ENCODE measurements at places on chromosomes 7 and 10.

- DNase-seq: no peak
Observed at GRCh38 chr7:65268782-65269149, 104.9 kb upstream of the ZNF92 start.

DNA sequence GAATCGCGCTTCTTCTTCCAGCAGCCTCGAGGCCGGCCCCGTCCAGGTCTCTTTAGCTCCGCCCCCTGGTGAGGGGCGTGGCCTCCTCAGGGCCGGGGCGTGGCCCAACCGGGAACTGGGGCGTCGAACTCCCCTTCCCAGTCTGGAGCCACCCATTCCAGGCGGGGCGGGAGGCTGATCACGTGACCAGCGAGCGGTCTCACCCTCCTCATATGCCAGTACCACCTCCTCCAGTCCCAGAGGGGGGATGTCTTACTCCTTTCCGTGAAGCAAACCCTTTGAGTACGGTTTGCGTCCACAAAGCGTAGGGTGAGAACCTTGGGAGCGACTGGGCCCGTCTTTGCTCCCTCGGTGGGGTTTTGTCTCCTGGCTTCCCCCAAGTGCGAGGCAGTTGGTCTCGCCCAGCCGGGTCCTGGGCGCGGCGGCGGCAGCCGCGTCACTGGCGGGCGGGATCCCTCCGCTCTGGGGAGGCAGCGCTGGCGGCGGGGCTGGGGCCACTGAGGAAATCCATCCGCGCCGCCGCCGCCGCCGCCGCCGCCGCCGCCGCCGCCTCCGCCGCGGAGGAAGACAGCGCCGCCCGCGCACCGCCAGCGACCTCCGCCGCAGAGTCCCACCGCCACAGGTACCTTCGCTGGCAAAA lies at the start of gene GNB2:
Gene GNB2 (plus strand): TSS at position 439 of the 640 bp plus-strand sequence. CDS start 2,526 bp downstream, outside the sequence.
- DNase-seq: peak; percentile 97

DNA sequence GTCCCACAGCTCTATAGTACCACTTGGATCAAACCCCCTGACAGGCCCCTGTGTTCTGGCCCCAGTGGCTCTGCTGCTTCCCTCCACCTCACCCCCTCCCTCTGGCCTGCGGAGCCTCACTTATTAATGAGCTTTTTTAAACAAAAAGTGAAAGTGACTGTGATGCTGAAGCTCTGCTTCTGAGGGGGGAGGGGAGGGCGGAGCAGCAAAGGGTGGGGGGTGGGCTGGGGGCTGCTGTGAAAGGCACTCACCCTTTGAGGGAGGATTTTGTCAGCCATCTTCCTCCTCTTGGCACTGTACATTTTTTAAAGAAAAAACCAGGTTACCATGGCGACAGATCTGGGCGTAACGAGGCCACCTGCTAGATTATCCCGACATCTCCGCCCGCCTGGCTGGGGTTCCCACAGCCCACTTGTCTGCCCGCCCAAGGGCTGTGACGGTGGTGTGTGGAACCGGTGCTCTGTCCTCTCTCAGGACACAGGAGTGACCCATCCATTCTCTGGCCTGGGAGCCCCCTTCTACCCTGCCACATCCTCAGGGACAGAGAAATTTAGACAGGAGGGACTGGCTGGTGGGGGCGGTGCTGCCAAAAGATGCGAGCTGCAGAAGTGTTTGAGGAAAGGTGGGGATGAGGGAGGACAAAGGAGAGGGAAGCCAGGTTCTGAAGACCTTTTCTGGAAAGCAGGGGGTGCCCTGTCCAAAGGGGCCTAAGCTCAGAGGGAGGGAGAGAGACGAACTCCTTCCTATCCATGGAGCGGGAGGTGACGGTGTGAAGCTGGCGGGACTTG lies 4.9 kb downstream of the SMARCD3 start:
- no peak for DNase-seq

- no peak for DNase-seq
Observed at GRCh38 chr10:70462349-70462984, 16.1 kb upstream of the PALD1 start.

GRCh38 chr7:157096286-157097055 lies 42.3 kb upstream of the UBE3C start:
- DNase-seq: no peak

- DNase-seq: no peak
Observed at GRCh38 chr10:511849-512191, 177.6 kb downstream of the DIP2C start.

DNA sequence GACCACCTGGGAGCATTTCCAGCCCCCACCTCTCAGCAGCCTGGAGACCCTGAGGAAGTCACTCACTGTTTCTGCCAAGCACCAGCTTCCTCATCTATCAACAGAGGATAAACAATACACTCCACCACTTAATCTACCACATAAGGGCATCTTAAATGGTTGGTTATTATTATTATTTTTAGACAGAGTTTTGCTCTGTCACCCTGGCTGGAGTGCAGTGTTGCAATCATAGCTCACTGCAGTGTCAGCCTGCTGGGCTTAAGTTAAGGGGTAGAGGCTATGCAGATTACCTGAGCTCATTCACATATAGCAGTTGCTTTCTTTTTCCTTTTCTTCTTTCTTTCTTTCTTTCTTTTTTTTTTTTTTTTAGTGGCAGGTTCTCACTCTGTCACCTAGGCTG lies 59.5 kb upstream of the ELN start:
- no peak for DNase-seq

DNA sequence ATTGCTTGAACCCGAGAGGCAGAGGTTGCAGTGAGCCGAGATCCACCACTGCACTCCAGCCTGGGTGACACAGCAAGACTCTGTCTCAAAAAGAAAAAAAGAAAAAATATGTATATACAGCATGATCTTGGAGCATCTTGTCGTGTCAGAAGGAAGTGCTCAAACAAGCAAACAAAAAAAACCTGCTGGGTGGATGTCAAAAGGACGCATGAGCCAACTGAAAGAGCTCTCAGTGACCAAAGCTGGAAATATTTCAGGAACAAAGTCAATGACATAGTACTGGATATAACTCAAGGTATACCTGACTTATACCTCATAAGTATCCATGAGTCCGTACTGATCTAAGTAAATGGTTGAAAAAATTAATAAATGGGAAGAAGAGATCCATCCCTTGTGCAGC lies 94.6 kb upstream of the ANLN start:
- no peak for DNase-seq

DNA sequence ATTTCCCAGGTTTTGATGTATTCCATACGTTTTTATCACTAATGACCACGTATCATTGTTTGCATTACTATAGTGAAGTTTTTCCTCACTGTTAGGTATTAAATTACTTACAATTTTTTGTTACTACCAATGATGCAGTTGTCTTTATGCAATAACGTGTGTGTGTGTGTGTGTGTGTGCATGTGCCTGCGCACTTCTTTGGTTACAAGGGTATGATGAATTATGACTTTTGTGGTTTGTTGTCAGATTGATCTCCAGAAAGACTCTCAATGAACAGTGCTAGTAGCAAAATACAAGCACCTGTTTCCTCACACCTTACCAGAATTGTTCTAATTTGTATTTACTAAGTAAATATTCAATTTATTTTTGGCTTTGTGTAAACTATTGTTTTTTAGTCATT lies 51.5 kb downstream of the MCMBP start:
- no peak for DNase-seq

DNA sequence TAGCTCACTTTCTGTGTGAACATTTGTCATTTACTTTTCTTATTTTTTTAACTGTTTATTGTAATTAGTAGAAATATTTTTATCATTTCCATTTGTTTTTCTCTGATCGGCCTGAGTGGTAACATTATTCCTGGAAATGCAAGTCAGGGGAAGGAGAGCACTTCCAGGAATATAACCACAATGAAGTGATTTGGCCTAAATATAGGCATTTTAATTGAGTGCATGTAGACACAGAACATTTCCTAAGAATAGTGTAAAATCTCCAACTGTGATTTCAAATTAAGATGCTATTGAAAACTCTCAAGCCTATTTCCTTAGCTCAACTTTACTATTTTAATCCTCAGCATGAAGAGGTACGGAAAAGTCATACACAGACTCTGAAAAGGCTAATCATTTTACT lies 86.5 kb upstream of the SKAP2 start:
- DNase-seq: no peak

DNA sequence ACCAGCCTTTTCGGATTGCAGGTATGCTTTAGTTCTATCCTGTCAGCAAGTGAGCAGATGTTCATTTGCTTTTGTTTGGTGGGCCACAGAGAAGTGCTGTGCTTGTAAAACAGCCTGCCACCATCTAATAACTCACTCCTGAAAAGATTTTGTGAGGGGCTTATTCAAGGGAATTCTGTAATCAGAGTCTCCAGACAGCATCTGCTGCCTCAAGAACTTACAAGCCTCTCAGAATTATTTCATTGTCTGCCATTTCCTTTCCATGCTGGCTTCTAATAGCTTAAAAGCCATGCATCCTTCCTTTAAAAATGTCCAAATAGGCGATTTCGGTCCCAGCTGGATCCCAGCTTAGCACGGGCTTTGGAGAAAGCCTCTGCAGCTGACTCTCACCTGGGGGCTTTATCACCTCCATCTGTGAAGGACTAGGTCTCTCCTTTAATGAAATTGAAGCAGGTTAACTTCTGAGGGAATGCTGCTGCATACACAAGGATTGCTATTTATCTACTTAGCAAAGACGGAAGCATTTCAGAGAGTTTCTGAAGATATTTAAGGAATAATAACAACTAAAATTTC lies 48.0 kb downstream of the MALRD1 start:
- no peak for DNase-seq

- DNase-seq: no peak
Observed at GRCh38 chr7:29453021-29453420, 110.6 kb upstream of the PRR15 start.

GRCh38 chr10:51321980-51322379 lies 247.7 kb downstream of the PRKG1 start:
- DNase-seq: no peak

GRCh38 chr7:158419238-158419785 lies 168.3 kb downstream of the PTPRN2 start:
- DNase-seq: no peak

- no peak for DNase-seq
Observed at GRCh38 chr7:305410-306151, 15.6 kb downstream of the FOXL3 start.

- no peak for DNase-seq
Observed at GRCh38 chr10:127874671-127875448, 17.9 kb downstream of the CLRN3 start.

- DNase-seq: no peak
Observed at GRCh38 chr7:120680985-120681384, 177.0 kb downstream of the TSPAN12 start.

DNA sequence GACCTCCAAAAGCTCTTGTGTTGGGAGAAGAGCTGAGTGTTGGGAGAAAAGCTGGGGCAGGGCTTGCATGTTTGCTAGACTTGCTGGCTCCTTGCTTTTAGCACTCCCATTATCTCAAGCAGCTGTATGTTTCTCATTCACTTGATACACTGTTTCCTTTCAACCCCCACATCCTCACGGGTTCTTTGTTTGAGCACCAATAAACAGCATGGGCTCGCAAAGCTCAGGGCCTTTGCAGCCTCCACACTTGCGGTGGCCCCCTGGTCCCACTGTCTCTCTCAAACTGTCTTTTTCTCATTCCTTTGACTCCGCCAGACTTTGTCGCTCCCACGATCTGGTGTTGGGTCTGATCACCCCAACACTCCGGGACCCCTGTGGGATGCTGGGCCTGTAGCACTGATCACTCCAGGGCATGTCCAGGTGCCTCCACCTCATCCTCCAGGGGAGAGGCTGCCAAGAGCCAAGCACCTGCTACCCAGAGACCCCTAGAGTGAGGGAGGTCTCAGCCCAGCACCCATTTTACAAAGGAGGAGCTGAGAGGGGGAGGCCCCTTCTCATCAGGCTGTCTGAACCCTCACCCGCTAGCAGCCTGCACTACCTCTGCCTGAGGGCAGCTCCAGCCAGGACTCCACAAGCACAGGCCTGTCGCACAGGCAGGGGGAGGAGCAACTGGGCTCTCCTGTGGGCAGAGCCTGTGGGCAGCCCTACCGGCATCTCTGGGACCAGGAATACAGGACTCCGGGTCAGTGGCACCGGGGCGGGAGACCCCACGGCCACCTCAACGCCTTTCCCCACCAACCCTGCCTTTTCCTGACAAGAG lies 49.1 kb upstream of the MSMB start:
- DNase-seq: no peak

DNA sequence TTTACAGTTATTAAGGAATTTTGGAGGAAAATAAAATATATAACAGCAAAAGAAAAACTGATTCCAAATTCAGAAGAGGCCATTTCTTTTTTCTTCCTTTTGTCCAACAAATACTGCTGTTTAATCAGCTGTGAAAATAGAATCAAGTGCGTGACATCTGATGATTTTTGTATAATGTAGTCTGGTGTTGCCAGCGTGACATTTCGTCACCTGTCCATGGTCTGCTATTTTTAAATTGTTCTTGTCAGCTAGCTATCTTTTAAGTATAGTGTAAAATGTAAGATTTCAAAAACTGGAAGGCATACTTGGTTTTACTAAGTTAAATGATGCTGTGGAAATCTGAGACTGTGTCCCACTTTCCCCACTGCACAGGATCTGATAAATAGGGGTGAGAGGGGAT lies 105.9 kb downstream of the CPEB3 start:
- DNase-seq: no peak

GRCh38 chr7:43906331-43907010 lies at the start of gene URGCP:
TSS of gene URGCP (minus strand) at chr7:43906596. CDS start at chr7:43906575, 21 bp downstream.
- DNase-seq: no peak

GRCh38 chr7:73870041-73870492 lies 9.1 kb downstream of the TMEM270 start:
- no peak for DNase-seq

GRCh38 chr7:140358412-140359051 lies 39.8 kb downstream of the SLC37A3 start:
- no peak for DNase-seq

- DNase-seq: no peak
Observed at GRCh38 chr7:6278749-6279310, 6.4 kb upstream of the CYTH3 start.

DNA sequence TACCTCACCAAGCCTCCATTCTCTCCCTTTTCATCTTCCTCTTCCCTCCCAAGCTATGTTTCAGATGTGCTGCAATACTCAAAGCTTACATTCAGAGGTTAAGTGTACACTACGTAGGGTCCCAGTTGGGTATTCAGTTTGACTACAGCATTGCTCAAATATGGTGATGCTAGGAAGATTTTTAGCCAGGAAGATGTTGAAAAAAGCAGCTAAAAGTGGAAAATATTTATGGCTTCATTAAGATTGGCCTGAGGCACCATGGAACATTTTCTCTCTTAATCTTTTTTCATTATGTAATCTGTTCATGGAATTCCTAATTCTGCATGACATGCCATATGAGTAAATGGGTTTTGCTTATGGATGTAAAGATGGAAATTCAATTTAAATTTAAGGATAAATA lies 72.0 kb upstream of the ABCB5 start:
- no peak for DNase-seq

All from retinal pigment epithelial cell (primary cell).